ENCODE measurements at places on chromosomes 12 and 14.

GRCh38 chr14:53295985-53296582 lies 143.0 kb upstream of the DDHD1 start:
- no peak for DNase-seq

GRCh38 chr12:47714826-47715386 lies 9.1 kb upstream of the RPAP3 start:
- no peak for DNase-seq

- no peak for DNase-seq
These were observed 37.2 kb downstream of the LRP6 start for GRCh38 chr12:12229556-12230092.

DNA sequence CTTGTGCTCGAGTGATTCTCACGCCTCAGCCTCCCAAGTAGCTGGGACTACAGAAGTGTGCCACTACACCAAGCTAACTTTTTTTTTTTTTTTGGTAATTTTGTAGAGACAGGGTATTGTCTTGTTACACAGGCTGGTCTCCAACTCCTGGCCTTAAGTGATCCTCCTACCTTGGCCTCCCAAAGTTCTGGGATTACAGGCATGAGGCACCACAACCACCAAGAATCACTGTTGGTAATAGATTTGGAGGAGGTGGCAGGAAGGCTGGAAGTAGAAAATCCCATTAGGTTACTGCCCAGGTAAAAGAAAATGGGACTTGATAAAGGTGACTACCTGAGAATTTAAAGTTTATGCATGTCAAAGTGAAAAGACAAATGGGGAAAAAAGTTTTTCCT lies 1.4 kb upstream of the CDCA4 start:
- DNase-seq, result no peak

- no peak for DNase-seq
These were observed 4.3 kb downstream of the P2RX4 start for GRCh38 chr12:121214166-121214777.

Data from NCI-H187 (cell line).